ENCODE measurements at places on chromosomes 5 and 9.

DNA sequence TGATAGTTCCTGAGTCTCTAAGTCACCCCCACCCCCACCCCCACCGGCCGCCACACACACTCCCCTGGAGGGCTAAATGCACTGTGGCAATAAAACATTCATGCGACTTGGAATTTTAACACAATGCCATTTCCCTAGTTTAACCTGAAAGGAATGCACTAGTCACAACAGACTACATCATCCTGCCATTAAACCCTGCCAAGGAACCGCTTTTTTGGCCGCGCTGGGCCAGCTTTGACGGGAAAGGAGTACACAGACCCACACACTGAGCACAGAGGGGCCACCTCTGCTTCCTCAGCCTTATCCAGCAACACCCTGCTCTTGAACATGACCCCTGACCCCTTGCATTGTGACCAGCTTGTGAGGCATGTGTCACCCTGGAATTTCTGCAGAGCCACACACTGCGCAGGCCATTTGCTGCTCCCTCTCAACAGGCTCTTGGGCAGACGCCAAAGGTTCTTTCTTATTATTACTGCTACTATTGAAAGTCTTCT, 165.3 kb downstream of the BNC2 start:
- no peak for DNase-seq

GRCh38 chr5:119179857-119180641, 109.2 kb downstream of the DMXL1 start:
- DNase-seq: no peak

- DNase-seq: no peak
Measured at GRCh38 chr9:79222483-79222882, 349.3 kb upstream of the TLE4 start.

- DNase-seq: no peak
Measured at GRCh38 chr5:176959051-176959450, 47.5 kb downstream of the UIMC1 start.

DNA sequence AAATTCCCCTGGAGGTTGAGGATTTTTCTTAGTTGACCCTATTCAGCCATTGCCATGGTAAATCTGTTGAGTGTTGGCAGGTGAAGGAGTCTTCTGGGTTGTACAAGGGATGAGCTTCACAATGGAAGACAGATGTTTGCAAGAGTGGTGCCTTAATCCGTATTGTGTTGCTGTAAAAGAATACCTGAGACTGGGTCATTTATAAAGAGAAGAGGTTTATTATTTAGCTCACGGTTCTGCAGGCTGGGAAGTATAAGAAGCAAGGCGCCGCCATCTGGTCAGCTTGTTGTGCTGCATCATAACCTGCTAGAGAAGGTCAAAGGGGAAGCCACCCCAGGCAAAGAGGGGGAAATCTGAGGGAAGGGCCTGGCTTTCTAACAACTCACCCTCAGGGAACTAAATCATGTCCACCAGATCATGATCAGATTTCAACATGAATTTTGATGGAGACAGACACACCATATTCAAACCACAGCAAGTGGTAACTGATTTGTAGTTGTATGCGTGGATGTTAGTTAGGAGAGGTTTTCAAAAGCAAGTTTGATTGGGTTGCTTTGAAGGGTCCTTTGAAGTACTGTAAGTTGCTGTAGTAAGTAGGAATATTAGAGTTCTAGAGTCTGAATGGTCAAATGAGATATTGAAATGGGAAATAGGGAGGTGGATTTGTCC, 2.5 kb downstream of the TNPO1 start:
- peak; percentile 36 for DNase-seq

- DNase-seq: no peak
Measured at GRCh38 chr9:80890124-80890523, 799.2 kb downstream of the TLE1 start.

DNA sequence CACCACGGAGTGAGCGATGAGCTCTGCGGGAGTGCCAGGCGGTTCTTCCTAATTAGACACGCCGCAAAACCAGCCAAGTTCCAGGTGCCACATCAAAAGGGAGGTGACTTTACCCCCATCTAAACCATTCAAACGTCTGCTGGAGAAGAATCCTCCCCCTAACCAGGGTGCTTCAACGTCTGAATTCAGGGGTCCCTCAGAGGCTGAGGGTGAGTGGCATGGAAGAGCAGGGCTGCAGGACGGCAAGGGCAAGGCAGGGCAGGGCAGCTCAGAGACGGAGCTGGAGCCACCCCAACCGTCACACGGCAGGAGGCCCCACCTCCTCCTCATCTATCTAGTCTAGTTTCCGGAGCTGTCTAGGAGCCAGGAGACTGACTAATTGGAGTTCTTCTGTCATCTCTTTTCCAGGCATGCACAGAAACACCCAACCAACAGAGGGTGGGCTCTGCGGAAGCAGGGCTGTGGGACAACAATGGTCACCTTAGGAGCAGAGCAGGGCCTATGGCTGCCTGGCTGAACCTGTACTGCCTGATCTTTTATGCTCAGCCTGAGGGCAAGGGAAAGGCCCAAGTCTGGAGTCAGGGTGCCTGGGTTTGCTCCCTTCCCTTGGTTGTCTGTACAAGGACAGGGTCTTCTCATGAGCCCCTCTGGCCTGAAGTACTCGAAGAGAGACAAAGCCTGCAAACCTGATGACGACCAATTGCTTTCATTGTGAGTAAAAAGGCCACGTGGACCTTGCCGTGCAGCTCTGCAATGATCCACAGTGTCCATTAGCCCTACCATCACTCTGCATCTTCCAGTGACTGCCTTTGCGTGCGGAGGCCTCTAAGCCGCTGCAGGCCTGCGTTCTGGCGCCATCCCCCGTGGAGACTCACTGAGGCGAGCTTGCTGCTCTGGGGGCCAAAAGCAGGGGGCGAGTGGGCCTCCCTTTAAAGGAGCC, 81.0 kb upstream of the SLC25A51 start:
- no peak for DNase-seq

- no peak for DNase-seq
Measured at GRCh38 chr9:118094387-118094786, 390.2 kb downstream of the TLR4 start.

DNA sequence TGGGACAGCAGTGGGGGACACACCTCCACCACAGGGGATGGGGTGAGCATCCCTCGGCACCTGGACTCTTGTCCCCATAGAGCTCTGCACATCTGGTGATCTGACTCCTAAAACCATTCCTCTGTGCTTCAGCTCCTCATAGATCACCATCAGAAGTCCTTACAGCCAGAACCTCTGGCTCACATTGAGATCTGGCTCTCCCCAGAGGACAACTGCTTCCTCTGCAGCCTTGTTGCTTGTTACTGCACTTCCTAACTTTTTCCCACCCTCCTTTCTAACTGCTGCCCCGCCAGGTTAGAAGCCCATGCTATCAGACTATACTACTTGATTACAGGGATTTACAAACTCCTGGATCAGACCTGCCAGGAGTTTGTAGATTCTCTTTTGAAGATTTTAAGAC, 64.5 kb downstream of the ARSB start:
- no peak for DNase-seq

DNA sequence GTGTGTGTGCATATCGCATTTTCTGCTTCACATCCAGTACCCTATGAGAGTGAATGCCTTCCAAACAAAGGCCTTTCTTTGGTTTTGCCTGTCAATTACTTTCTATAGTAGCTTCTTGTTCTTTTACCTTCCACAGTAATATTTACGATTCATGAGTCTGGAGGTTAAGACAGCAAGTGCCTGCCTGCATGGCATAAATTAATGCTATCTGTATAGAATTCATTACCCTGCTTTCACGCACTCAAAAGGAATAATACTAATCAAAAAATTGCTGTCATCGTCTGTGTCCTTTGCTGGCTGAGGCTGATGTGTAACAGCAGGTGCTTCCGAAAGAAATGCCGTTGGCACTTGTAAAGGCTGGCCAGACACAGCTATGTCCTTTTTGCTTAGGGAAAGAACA, 1304.4 kb upstream of the CDH6 start:
- no peak for DNase-seq

DNA sequence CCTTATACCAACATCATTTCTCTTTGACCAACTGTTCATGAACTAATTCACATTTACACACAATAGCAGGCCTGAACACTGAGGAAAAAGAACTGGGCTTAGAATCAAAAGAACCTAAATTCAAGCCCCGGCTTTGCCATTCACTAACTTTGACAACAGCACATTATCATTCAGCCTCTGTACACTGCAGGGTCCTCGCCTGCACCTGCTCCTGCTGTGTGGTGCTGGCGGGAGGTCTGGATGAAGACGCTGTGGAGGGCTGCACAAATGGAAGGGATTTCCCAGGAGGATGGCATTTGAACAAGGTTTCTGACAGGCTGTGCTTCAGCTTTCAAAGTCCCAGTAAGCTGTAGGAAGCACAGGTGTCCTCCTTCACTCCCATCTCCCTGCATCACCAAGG, 151.2 kb downstream of the ZDHHC21 start:
- DNase-seq: no peak

DNA sequence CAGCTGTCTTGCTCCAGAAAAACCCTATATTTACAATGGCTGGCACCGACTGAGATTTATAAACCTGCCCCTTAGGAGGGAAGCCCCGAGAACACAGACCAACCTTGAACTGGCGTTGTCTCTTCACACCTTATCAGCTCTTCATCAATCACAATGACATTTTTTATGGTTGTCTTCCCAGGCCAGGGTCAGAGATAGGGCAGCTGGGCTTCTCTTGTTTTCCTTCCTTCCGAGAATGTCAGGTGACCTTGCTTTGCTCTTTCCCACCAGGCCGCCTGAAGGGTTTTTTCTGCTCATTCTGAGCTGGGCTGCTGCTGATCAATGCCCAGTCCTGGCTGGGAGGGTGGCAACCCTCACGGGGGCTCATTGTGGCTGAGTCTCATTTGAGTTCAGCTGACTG, 619.1 kb downstream of the CCDC171 start:
- no peak for DNase-seq

DNA sequence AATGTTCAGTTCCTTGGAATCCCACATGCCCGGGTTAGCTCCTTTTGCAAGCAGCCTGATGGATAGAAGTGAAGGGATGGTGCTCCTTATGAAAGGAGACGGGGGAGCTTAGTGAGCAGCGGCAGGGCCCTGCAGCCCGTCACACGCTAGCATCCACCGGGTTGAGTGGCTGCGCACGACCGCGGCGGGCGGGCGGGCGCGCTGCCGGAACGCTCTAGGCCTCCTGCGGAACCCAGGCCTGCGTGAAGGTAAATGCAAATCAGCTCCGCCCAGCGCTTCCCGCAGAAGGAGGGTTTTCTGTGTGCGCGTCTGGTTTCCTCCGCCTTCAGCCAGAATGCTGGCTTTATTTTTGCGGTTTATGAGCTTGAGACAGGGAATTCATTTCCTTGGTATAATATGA, 19.8 kb downstream of the IL12B start:
- DNase-seq: peak; percentile 32

GRCh38 chr9:127176631-127177030, 54.2 kb upstream of the ANGPTL2 start:
- no peak for DNase-seq

DNA sequence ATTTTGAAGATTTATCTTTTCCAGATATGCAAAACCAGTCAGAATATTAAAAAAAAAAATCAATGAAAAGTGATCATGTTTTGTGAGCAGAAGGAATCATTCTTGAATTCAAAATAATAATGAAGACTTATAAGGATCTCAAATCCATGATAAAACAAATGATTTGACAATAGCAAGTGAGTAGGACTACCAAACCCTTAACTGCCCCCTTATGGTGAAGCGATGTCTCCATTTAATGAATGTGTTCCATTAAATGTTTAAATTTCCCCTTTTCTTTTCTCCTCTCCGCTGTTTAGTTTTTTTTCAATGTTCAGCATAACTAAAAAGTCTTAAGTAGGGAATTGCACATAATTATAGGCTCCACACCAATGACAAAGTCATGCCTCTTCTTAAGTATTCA, 12.2 kb upstream of the MARCHF3 start:
- DNase-seq: no peak

DNA sequence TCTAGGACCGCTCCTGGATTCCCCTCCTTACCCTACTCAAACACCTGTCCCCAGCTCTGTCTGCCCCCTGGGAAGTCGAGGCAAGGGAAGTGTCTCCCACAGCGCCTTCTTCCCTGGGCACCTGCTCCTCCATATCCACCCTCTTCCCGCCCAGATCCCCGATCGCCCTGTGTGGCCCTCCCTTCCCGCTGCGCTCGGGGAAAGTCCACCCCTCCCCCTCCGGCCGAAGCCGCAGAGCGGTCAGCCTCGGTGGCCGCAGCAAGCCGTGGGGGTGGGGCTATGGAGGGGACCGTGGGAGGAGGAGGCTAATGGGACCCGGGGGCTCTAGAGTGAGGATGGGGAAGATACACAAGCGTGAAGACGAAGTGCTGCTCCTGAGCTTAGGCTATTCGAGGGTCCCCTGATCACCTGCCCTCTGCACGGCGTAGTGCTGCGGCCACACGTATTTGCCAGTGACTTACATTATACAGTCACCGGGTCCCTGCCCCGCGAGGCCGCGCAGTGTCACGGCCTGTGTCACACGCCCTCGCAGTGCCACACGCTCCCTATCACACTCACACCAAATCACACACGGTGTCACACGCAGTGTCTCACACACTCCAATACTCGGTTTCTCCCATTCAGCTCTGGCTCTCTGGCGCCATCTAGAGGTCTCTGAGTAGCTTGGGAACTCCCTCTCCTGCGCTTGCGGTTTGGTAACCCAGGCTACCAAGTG, 658 bp upstream of the PCDH1 start:
- peak; percentile 82 for DNase-seq

DNA sequence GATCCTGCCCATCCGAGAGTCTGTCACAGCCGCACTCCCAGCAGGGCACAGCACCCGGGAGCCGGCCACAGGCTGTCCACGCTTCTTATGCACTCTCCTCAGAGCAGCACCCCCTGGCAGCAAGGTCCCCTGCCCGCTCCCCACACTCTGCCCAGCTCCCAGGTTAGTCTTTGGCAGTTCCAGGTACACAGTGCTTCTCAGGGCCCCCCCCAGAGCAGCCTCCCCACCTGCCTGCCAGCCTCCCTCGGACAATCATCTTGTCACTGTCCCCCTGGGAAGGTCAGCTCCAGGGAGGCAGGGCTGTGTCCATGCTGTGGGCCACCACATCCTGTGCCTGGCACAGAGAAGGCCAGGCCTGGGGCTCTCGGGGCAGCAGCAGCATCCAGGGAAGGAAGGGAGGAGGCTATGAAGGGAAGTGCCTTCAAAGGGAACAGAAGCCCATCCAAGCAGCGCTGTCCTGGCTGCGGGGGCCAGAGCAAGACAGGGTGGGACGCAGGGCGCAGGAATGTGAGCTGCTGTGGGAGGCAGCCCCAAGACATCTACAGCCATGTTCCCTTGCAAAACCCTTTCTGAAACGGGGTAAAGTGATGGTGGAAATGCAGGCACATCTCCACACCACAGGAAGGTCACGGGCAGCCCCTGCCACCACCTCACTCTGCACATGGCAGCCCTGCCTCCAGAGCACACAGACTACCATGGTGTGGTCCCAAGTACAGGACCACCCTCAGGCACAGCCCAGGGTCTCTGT, 68.6 kb upstream of the ADAMTS2 start:
- peak; percentile 25 for DNase-seq
